ENCODE measurements at places on chromosomes 12 and 14. TPM values are rescaled to one million over a fixed set of nuclear protein-coding genes. Genes with fewer than 3 reads are reported as not detected.

- H3K27me3 ChIP-seq = peaks cover 30% of the 10 kb centered on the region
- DNase-seq = no peak
- peak overlapping the region; percentile 67 for H3K4me3 ChIP-seq
Observed at GRCh38 chr14:72894623-72895378, 900 bp upstream of the DPF3 start.

DNA sequence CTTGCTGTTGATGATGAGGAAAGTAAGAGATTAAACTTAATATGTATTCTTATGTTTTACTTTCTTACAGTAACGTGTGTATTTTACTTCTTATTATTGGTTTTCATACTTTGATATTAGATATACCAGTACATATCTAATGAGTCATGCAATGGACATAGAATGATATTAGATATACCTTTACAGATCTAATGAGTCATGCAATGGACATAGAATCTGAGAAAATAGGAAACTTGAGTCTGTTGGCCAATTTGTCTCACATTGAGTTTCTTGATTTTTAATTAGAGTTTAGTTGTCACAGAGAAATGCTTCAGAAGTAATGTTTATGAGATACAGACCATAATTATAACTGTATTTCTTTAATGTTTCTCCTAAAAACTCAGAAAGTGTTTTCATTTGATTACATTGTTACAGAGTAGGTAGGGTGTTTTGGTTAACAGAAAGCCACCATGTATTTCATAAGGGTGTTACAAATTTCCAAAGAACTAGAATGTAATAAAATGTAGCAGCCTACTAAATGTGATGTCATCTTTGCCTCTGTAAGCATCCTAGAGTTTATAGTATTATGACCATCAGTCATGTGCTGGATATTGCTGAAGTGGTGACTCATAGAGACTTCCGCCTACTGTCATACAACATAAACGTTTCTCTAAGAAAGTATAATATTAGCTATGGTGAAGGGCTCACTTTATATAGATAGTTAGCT lies 3.0 kb downstream of the GAS2L3 start:
- H3K27me3 ChIP-seq = no peaks in the 10 kb centered on the region
- H3K36me3 ChIP-seq = no peaks in the 10 kb centered on the region
- H3K4me3 ChIP-seq = no peak overlapping the region
- peak; percentile 60 for DNase-seq

DNA sequence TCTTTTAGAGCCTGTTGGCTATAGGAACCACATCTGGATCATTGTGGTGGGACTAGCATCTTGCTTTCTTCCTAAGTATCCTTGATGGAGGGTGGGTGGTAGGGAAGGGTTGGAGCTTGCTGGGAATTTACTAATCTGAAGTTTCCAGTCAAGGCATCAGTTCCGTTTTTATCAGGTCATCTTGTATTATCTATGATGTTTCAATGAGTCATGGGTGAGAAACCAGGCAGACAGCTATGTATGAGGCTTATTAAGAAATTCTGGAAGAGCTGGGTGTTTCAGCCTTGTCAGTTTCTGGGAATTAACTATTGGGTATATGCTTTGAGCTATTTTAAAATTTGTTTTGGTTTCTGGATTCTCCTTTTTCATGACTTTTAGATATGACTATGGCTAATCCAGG lies 11.3 kb downstream of the TSFM start:
- no peak for DNase-seq
- H3K4me3 ChIP-seq = no peak overlapping the region
- H3K4me1 ChIP-seq = no peaks in the 10 kb centered on the region
- H3K27ac ChIP-seq = no peak overlapping the region
- peaks cover 6% of the 10 kb centered on the region for H3K36me3 ChIP-seq

GRCh38 chr12:105100998-105101397 lies 6.5 kb upstream of the WASHC4 start:
- no peak overlapping the region for H3K4me3 ChIP-seq
- no peak overlapping the region for H3K27ac ChIP-seq
- H3K27me3 ChIP-seq = no peaks in the 10 kb centered on the region
- H3K36me3 ChIP-seq = no peaks in the 10 kb centered on the region
- H3K4me1 ChIP-seq = no peaks in the 10 kb centered on the region

GRCh38 chr14:93997082-93997481 lies at the start of gene CCDC197:
Gene CCDC197, plus strand, starts transcription at chr14:93997301. Its CDS starts 831 bp downstream, at chr14:93998132.
- H3K4me3 ChIP-seq = no peak within 1 kb of the TSS
- H3K4me1 ChIP-seq = no peaks in the 10 kb centered on the region
- no peak within 1 kb of the TSS for H3K27ac ChIP-seq
- H3K36me3 ChIP-seq = no peaks in the 10 kb centered on the region

GRCh38 chr12:16756833-16757555 lies 151.0 kb upstream of the LMO3 start:
- no peak for DNase-seq
- no peaks in the 10 kb centered on the region for H3K36me3 ChIP-seq
- no peaks in the 10 kb centered on the region for H3K4me1 ChIP-seq
- H3K27me3 ChIP-seq = no peaks in the 10 kb centered on the region
- H3K27ac ChIP-seq = no peak overlapping the region

GRCh38 chr14:24518851-24519250 lies 10.8 kb upstream of the CMA1 start:
- no peaks in the 10 kb centered on the region for H3K4me1 ChIP-seq
- no peak overlapping the region for H3K27ac ChIP-seq
- DNase-seq = no peak
- no peaks in the 10 kb centered on the region for H3K27me3 ChIP-seq

DNA sequence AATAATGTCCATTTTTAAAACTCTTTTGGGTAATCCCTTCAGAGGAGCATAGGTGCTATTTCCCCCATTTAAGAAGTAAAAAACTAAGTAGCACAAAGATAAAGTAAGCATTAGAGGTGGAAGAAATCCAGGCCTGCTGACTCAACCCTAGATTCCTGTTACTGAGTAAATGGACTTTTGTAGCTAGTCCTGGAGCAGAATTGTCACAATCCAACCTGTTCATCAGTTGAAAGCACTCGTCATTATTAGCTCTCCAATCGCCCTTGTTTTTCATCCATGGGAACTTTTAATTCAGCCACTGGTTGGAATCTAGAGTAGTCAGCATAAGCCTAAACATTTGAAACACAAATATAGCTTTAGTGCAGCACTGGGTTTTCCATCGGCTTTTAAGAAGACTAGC lies 139.5 kb upstream of the AMIGO2 start:
- no peaks in the 10 kb centered on the region for H3K36me3 ChIP-seq
- DNase-seq = peak; percentile 41
- no peak overlapping the region for H3K27ac ChIP-seq
- H3K4me1 ChIP-seq = peaks cover 8% of the 10 kb centered on the region
- no peak overlapping the region for H3K4me3 ChIP-seq

- H3K27me3 ChIP-seq = no peaks in the 10 kb centered on the region
- H3K27ac ChIP-seq = no peak overlapping the region
- no peak overlapping the region for H3K4me3 ChIP-seq
- peaks cover 9% of the 10 kb centered on the region for H3K4me1 ChIP-seq
- no peak for DNase-seq
- H3K36me3 ChIP-seq = no peaks in the 10 kb centered on the region
Observed at GRCh38 chr12:46457958-46458357, 85.4 kb upstream of the SLC38A2 start.

DNA sequence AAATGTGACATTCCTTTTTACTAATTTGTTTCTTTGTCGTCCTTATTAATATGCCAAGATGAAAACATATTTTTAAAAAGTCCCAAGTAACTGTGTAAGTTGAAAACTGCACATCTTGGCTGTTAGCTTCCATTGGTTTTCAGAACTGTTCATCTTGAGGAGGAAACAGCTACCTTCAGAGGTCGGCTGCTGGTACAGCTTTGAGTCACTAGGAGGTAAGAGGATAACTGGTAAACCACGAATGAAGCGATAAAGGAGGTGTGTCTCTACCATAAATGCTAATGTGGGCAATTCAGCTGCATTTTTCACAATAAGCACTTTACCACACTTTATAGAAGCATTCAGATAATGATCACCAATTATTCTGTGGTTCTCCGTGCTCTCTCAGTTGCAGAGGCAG lies 137.5 kb upstream of the KRAS start:
- H3K27me3 ChIP-seq = no peaks in the 10 kb centered on the region
- H3K27ac ChIP-seq = no peak overlapping the region
- H3K4me3 ChIP-seq = no peak overlapping the region
- peaks cover 12% of the 10 kb centered on the region for H3K4me1 ChIP-seq

GRCh38 chr14:38171197-38171596 lies 36.5 kb upstream of the SSTR1 start:
- no peaks in the 10 kb centered on the region for H3K27me3 ChIP-seq
- H3K4me1 ChIP-seq = no peaks in the 10 kb centered on the region
- H3K27ac ChIP-seq = no peak overlapping the region

- no peak overlapping the region for H3K4me3 ChIP-seq
- H3K4me1 ChIP-seq = no peaks in the 10 kb centered on the region
- no peak for DNase-seq
- H3K27me3 ChIP-seq = no peaks in the 10 kb centered on the region
Observed at GRCh38 chr12:123655420-123655819, 15.5 kb upstream of the TCTN2 start.

GRCh38 chr12:125104982-125105381 lies 39.7 kb downstream of the AACS start:
- no peak for DNase-seq
- no peak overlapping the region for H3K4me3 ChIP-seq
- H3K27me3 ChIP-seq = no peaks in the 10 kb centered on the region
- H3K36me3 ChIP-seq = no peaks in the 10 kb centered on the region
- H3K4me1 ChIP-seq = no peaks in the 10 kb centered on the region
- no peak overlapping the region for H3K27ac ChIP-seq

DNA sequence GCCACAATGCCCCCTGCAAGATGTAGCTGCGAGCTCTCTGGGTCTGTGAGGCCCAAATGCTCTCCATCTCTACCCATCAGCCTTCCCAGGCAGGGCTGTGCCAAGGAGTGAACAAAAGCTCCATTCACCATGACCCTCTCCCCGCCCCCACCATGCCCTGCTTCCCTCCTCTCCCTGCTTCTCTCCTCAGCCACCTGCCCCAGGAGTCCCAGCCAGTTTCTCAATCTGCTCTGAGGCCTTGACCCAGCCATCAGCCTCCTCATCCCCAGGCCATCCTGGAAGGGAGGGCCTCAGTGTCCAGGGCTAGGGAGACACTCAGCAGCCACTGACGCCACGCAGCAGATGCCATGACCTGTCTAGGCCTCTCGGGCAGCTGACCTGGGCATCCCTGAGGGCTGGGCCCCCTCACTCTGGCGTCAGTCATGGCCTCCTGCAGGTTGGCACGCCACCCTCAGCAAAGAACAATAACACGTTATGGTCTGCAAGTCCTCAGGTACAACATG lies 8.5 kb upstream of the KRT5 start:
- no peak overlapping the region for H3K4me3 ChIP-seq
- DNase-seq = no peak
- H3K4me1 ChIP-seq = no peaks in the 10 kb centered on the region
- no peaks in the 10 kb centered on the region for H3K36me3 ChIP-seq
- no peaks in the 10 kb centered on the region for H3K27me3 ChIP-seq

DNA sequence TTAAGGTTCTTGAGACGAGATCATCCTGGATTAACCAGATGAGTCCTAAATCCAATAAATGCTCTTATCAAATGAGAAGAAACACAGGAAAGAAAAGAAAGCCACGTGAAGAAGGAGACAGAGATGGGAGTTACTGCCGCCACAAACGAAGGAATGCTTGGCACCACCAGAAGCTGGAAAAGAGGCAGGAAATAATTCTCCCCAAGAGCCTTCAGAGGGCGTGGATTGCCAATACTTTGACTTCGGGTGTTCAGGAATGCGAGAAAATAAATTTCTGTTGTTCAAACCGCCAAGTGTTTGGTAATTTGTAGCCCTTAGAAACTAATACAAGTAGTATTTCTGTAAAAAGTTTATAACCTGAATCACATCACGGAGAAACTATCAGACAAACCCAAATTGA lies 31.3 kb downstream of the ABCD2 start:
- no peak for DNase-seq
- H3K4me1 ChIP-seq = no peaks in the 10 kb centered on the region
- H3K27me3 ChIP-seq = no peaks in the 10 kb centered on the region
- no peaks in the 10 kb centered on the region for H3K36me3 ChIP-seq
- no peak overlapping the region for H3K27ac ChIP-seq

GRCh38 chr14:104359969-104360442 lies 219.6 kb upstream of the C14orf180 start:
- H3K4me3 ChIP-seq = no peak overlapping the region
- no peak for DNase-seq
- no peaks in the 10 kb centered on the region for H3K4me1 ChIP-seq
- H3K27ac ChIP-seq = no peak overlapping the region
- H3K27me3 ChIP-seq = no peaks in the 10 kb centered on the region
- no peaks in the 10 kb centered on the region for H3K36me3 ChIP-seq

GALC gene
- 9.7 TPM for total RNA-seq

B4GALNT1 gene
- total RNA-seq = 48.6 TPM

FOXM1 gene
- 71.2 TPM for total RNA-seq

ANKS1B gene
- 9.7 TPM for total RNA-seq

ASCL4 gene
- total RNA-seq = not detected

LALBA gene
- total RNA-seq = not detected

GTF2H3 gene
- 40.7 TPM for total RNA-seq

APAF1 gene
- total RNA-seq = 15.6 TPM

KCNJ8 gene
- not detected for total RNA-seq

KLRK1 gene
- total RNA-seq = 0.95 TPM

CLEC6A gene
- total RNA-seq = not detected

CFAP73 gene
- total RNA-seq = 0.10 TPM

LTB4R2 gene
- 6.9 TPM for total RNA-seq

RHOJ gene
- 0.28 TPM for total RNA-seq

CLEC1A gene
- total RNA-seq = 0.41 TPM

Measured in Panc1 (cell line).